ENCODE measurements at places on chromosomes 12 and 14.

DNA sequence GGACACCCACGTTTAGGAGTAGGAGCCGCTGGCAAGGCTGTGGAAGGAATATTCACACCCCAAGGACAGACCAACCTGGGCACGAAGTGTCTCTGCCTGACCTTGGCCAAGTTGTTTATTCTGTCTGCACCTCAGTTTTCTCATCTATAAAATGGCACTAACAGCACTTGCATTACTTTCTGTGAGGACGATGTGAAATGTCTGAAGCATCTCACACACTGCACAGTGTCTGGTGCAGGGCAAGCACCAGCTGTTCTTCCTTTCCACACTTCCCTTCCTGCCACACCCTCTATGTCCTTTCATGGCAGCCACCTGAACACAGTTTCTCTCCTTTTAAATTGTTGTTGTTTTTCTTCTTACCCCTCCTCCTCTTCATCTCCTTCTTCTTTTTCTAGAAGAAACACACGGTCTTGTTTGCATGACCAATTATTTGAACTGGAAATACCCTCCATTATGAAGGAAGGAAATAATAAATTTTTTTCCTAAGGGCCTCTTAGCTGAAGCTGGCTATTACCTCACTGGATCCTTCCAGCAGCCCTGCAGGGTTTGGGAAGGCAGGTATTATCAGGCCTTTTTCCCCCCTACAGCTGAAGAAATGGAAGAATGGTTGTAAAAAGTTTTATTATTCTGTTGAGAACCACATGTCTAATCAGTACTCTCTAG is 42.9 kb upstream of the ATP23 start:
- no peak for DNase-seq

DNA sequence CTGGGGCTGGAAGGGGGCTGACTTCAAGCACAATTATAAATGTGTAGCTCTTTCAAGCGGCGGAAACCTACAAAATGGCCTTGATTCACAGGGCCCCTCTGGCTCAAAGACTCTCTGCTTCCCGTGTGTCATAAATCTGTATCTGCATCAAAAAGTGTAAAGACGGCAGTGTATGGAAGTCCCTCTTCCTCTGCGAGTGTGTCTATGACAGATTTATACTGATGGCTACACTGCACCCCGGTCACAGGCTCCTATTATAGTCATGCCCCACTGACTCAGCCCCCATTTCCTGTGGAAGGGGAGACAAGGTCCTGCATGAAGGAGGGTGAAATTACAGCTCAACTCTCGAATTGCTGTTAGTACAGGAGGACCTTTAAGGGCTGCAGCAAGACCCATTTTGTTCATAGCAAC is 68.6 kb downstream of the HMGA2 start:
- no peak for DNase-seq

DNA sequence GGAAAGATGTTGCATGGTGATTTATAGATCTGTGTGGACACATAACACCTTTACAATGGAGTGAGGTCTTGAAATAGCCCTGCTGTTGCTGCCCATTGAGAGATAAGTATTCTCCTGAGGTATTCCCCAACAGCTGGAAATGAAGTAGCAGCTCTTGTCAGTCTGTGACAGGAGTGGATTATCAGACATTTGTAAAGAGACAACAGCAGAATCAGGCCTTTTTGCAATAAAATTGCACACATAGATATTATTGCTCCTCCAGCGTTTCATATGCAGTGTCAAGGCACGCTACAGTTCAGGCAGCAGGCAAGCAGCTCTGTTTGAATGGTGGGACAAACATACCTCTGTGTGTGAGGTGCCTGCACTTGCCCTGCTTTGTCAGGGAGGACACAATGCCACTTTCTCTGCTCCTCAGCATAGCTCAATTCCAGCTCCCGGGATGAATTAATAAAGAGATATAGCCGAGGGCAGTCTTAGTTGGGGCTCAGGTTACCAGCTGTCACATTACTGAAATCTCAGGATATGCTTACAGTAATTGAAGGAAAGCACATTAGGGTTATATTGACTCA is 49.4 kb downstream of the BICD1 start:
- DNase-seq = no peak

DNA sequence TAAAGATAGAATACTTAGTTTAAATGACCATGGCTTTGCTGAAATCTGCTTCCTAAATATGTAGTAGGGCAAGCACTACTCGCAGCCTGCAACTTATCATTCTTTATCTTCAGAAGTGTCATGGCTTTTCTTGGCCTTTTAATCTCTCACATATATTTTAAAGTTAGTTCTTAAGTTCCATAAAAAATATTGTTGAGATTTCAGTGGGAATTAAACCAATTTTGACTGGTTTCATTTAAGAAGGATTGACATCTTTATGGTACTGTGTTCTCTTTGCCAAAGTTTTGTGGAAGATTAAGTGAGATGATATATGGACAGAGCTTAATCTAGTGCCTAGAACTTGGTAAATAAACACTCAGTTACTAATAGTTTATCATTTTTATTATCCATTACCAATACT is 56.7 kb downstream of the KIAA0586 start:
- DNase-seq = no peak

GRCh38 chr12:6183689-6184428 is 16.3 kb upstream of the CD9 start:
- no peak for DNase-seq

- DNase-seq = no peak
Observed at GRCh38 chr14:100015251-100015655, 50.0 kb upstream of the EVL start.

GRCh38 chr12:107990325-107990724 is 138.8 kb upstream of the WSCD2 start:
- peak; percentile 34 for DNase-seq

DNA sequence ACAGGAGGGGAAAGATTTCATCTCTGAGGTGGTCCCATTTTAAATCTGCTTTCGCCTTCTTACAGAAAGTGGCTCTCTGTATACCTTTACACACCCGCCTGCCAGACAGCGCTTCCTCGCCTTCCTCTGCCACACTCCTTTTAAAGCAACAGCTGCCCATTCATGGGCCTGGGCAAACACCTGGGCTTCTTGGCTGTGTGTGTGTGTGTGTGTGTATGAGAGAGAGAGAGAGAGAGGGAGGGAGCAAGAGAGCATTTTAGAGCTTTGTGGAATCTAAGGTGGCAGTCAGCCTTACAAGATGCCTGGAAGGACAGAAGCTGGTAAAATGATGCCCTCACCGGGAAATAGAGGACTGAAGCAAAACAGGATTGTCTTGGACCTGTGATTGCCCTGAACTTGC is 20.0 kb downstream of the PTHLH start:
- DNase-seq = no peak

DNA sequence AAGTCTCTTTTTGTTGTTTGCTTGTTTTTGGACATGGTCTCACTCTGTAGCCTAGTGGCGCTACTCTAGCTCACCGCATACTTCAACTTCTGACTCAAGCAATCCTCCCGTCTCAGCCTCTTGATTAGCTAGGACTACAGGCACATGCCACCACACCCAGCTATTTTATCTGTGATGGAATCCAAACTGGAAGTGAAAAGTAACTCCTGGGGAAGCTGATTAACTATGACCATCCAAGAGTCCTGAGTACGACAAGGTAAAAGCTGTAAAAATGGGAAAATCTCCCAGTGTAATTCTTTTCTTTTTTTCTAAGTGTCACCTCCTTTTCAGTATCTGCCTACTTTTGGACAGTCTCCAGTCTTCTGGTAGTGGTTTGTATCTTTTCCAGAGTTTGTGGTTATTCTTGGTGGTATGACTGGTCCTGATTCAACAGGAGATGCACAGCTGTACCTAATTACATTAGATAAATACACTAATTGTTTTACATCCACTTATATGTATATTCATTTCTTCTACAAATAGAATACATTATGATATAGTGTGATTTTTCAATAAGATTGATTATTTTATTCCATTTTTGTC is 97.8 kb downstream of the SLC6A15 start:
- no peak for DNase-seq

GRCh38 chr12:34600592-34601462 is 578.5 kb downstream of the ALG10 start:
- DNase-seq = no peak

GRCh38 chr12:124512667-124513296 is 54.6 kb downstream of the NCOR2 start:
- no peak for DNase-seq

- DNase-seq = no peak
Observed at GRCh38 chr12:54311051-54311450, 10.2 kb upstream of the NFE2 start.

- DNase-seq = no peak
Observed at GRCh38 chr14:104984056-104984894, 1.3 kb upstream of the CLBA1 start.

DNA sequence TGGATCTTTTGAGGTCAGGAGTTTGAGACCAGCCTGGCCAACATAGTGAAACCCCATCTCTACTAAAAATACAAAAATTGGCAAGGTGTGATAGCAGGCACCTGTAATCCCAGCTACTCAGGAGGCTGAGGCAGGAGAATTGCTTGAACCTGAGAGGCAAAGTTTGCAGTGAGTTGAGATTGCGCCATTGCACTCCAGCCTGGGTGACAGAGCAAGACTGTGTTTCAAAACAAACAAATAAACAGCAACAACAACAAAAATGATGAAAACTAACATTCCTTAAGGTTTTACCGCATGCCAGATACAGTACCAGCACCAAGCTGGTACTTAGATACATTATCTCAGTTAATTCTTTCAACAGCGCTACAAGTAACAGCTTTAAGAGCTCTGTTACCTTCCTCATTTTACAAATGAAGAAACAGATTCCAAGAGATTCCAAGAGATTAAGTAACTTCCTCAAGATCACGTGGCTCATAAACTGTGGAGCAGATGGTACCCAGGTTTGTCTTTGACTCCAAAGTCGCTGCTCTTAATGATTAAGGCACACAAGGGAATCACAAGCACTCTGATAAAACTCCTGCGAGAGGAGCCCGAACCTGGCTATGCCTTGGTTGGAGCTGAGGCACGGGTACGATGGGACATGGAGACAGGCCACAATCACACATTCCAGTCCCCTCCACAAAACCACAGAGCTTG is 17.7 kb upstream of the PLEK2 start:
- no peak for DNase-seq

- DNase-seq = no peak
Observed at GRCh38 chr14:105384605-105385321, 13.6 kb upstream of the TEX22 start.

DNA sequence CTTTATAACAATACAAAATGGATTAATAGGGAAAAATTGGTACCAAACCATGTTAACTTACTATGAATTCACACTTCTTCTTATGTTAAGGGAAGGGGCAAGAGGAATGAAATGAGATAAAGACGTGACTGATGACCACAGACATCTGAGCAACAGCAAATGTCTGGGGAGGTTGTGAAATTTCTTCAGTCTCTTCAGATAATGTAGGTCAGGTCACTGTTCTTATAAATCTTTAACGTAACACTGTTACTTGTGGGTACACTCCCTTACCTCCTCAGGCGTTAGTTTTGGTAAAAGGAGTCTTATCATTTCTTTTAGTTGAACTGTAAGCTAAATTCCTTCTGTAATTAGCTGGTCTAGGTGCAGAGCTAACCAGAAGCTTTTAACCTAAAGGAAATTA is 405.0 kb upstream of the LRFN5 start:
- no peak for DNase-seq

DNA sequence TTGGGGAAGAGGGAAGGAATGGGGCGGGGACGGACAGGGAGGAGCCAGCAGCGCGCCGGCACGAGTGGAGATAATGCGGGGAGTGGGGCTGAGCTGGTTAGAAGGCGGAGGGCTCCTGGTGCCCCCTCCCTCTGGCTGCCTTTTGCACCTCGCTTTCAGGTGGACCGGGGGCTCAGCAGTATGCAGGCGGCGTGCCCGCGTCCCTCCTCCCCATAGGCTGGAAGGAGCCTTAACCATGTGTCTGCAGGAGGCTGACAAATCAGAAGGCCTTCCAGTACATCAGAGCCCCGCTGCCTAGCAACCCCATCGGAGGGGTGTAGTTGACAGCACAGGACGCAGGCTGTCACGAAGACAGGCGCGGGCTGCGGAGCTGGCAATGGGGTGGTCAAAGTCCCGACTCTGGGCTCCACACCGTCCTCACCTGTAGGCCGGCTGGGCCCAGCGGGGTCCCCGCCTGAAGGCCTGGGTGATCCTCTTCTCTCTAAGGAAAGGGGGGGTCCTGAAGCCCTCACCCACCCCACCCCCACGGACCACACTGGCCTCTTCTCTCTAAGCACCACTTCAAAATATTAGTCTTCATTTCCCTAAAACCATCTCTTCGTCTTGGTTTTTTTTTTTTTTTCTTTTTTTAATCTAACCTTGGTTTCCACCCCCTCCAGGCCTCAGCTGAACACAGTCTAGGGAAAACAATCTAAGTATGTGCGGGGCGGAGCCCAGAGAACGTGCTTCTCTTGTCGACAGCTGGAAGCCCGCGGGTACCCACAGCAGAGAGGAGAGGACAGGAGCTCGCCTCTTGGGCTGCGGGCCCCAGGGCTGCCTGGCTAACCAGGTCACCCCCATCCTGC is 44.5 kb downstream of the KDM2B start:
- DNase-seq = peak; percentile 45

Measured in stimulated activated CD4-positive, alpha-beta T cell treated with anti-CD3 and anti-CD28 coated beads, Interleukin-2, amount 100 ng/mL, for 24 hours (primary cell).